ENCODE measurements at places on chromosomes 1 and 21. TPM values are rescaled to one million over a fixed set of nuclear protein-coding genes. Genes with fewer than 3 reads are reported as not detected.

Gene ITGB3BP
- 84.2 TPM for polyA plus RNA-seq

Gene CAPN9
- 1.4 TPM for polyA plus RNA-seq

DNA sequence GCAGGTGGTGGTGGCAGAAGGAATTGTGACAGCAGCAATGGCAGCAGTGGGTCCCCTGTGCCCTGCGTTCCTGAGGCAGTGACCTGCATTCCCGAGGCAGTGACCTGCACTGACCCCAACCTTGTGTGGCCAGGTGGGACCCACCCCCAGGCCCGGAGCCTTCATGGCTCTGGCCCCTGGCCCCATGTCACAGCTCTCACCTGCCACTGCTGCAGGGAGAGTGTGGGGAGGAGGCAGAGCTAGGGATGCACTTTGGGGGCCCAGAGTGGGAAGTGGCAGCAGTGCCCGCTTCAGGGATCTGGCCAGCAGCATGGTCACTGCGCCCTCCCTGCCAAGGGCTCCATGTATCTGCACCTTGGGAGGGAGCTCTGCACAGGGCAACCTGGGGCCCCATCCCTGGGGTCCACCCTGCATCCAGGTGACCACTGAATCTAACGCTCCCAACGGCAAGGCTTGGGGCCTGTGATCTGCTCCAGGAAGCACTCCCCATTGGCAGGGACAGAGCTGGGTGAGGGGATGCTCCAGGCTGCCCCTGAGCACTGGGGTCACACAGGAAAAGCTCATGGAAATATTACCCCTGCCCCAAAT lies 618.6 kb downstream of the RWDD3 start:
- no peak for DNase-seq

DNA sequence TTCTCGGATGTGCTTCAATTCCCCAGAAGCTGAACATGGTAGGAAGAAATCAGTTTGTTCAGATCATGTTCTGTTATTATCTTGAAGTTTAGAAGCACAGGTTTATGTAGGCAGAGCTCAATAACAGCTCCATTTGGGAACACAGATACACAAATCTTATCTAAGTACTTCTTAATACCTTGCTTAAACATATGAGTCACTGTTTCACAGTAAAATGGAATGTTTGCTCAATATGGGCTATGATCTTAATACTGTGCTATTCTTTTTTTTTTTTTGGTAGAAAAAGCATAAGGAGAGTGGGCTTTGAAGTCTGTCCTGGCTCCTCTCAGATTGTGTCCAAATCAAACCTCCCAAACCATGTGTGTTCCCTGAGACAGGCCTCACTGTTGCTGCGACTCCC lies 13.4 kb downstream of the PROK1 start:
- DNase-seq, result no peak

Gene LCA5L
- polyA plus RNA-seq, result 7.0 TPM

DNA sequence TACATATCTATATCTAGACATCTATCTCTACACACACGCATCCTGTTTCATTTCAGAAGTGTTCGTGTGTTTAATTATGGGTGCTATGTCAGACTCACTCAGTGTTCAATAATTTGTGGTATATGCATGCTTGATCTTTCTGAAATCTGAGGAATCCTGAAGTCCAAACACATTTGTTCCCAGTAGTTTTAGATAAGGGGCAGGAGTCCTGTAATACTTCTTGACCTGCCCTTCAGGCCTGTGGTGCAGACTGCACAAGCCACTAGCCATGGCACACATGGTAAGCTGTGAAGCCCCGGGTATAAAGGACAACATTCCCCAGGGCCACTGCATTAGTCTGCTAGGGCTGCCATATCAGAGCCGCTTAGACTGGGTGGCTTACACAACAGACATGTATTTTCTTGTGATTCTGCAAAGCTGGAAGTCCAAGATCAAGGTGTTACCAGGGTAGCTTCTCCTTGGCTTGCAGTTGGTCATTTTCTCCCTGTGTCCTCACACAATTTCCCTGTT lies 267.2 kb downstream of the RHOU start:
- DNase-seq, result no peak

Gene COL16A1
- polyA plus RNA-seq, result 47.3 TPM

Gene UMODL1
- 0.22 TPM for polyA plus RNA-seq

DNA sequence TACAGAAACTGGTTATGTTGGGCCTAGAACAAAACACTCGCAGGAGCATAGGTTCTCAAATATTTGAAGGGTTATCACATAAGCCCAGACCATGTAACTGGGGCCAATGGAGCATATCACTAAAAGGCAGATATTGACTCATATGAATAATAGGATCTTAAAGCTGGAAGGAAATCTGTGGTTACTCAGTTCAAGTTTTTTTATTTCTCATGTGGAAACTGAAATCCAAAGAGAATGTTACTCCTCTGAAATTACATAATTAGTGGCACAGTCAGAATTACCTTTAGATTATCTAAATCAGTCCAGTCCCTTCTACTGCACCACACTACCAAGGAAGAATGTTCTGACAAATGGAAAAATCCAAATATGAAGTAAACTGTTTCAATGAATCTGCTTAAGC lies 12.0 kb downstream of the SLAMF8 start:
- no peak for DNase-seq

GRCh38 chr1:37237948-37238347 lies 203.6 kb upstream of the GRIK3 start:
- DNase-seq, result no peak

GRCh38 chr1:207218512-207219362 lies 102.7 kb upstream of the CD55 start:
- no peak for DNase-seq

Gene MSTO1
- 70.0 TPM for polyA plus RNA-seq

DNA sequence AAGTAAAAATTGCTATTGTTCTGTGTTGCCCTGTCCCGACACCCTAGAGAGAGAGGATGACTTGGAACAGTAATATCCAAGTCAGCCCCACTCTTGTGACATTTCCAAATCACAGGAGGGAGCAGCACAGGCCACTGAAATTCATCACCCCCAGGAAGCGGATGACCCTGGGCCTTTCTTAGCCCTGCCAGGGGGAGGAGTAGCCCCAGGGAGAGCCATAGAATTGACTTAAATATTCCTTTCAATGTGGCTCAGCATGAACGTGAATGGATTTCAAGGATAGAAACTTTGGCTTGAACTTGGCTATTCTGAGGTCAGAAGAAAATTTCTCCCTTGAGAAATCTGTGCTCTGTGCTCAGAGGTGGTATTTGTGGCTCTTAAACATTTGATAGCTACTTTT lies 80.6 kb downstream of the CENPF start:
- no peak for DNase-seq

- DNase-seq, result no peak
These were observed 650.8 kb downstream of the PLPP3 start for GRCh38 chr1:55928576-55928975.

- no peak for DNase-seq
These were observed 19.2 kb upstream of the PTTG1IP start for GRCh38 chr21:44892536-44893277.

- DNase-seq, result peak; percentile 13
These were observed 121.9 kb downstream of the MAB21L3 start for GRCh38 chr1:116232989-116233514.

All from left kidney (tissue), 8 donors.